Cardiac septum (tissue), 1 donor: ENCODE measurements at places on chromosomes 4 and X. TPM values are rescaled to one million over a fixed set of nuclear protein-coding genes. Genes with fewer than 3 reads are reported as not detected.

GAGE2A gene
- not detected for total RNA-seq

GYPE gene
- total RNA-seq: 0.32 TPM

DNA sequence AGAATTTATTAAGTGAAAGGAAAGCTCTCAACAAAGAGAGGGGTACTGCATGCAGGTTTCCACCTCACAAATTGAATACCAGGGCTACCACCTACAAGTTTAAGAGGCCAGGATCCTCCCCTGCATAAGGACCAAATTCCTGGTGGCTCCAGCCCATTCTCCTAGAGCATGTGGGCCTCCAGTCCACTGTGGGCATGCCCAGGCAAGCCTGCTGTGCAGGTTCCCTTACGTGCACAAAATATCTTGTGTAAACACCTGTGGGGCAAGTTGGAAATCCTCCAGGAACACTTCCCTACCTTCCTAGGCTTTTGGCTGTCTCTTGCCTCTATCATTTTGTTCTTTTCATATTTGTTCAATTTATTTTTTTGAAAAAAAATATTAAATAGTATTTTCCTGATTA lies 724.3 kb downstream of the ARAP2 start:
- DNase-seq: no peak

FMR1NB gene
- total RNA-seq: not detected

- no peak for DNase-seq
Measured at GRCh38 chr4:185956544-185956940, 112.4 kb upstream of the TLR3 start.
